Naive thymus-derived CD4-positive, alpha-beta T cell (primary cell): ENCODE measurements at places on chromosomes 6 and 20. TPM values are rescaled to one million over a fixed set of nuclear protein-coding genes. Genes with fewer than 3 reads are reported as not detected.

Gene BHLHE23
- total RNA-seq: not detected

Gene DACT2
- total RNA-seq: not detected

Gene APCDD1L
- total RNA-seq: not detected

Gene ZSCAN23
- 1.9 and 2.4 TPM in 2 replicates for total RNA-seq

Gene SOBP
- total RNA-seq: not detected

Gene KCNQ5
- total RNA-seq: 7.2 TPM

Gene PNLDC1
- not detected for total RNA-seq

Gene SLC17A1
- not detected for total RNA-seq

Gene ERVFRD-1
- not detected in 2 replicates for total RNA-seq

- H3K4me3 ChIP-seq: no peak overlapping the region
- no peak overlapping the region for H3K27ac ChIP-seq
- H3K36me3 ChIP-seq: peaks cover 28% of the 10 kb centered on the region
- H3K27me3 ChIP-seq: no peaks in the 10 kb centered on the region
- no peaks in the 10 kb centered on the region for H3K4me1 ChIP-seq
Measured at GRCh38 chr6:87618531-87618930, 28.6 kb downstream of the ORC3 start.

DNA sequence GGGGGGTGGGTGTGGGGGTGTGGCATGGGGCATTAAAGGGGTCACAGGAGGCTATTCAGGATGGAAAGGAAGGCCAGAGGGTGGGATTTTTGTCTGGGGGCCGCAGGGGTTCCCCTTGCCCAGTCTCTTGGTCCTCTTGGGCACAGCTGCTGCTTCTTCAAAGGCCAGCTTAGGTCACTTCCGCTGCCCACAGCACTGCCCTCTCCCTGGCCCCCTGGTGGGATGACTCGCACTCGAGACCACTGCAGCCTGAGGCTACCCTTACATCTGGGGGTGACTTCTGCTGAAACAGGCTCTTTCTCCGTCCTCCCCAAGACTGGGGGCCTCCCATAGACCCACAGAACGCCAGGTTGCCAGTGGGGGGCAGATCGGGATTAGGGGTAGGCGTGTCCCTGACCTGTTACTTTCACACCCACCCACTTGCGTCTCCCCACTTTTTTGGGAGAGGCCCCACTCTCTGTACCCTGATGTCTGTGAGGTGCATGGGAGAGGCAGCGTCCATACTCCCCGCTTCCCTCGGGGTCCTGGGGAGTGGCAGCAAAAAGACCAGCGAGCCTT is 1.3 kb downstream of the LKAAEAR1 start:
- peak overlapping the region; percentile 47 for H3K4me3 ChIP-seq
- no peak for DNase-seq
- no peak overlapping the region for H3K27ac ChIP-seq
- H3K27me3 ChIP-seq: no peaks in the 10 kb centered on the region
- H3K4me1 ChIP-seq: peaks cover 9% of the 10 kb centered on the region

- H3K27ac ChIP-seq: no peak overlapping the region
- no peaks in the 10 kb centered on the region for H3K4me1 ChIP-seq
- no peak overlapping the region for H3K4me3 ChIP-seq
- H3K36me3 ChIP-seq: no peaks in the 10 kb centered on the region
Measured at GRCh38 chr6:168515376-168515775, 74.4 kb downstream of the SMOC2 start.

GRCh38 chr6:46293641-46294316 is 123.0 kb upstream of the ENPP5 start:
- DNase-seq: no peak
- H3K27ac ChIP-seq: no peak overlapping the region
- no peaks in the 10 kb centered on the region for H3K4me1 ChIP-seq
- H3K27me3 ChIP-seq: no peaks in the 10 kb centered on the region

GRCh38 chr6:111113336-111114086 is 26.2 kb downstream of the SLC16A10 start:
- H3K27ac ChIP-seq: peak overlapping the region; percentile 58
- no peaks in the 10 kb centered on the region for H3K36me3 ChIP-seq
- peaks cover 5% of the 10 kb centered on the region for H3K4me1 ChIP-seq
- no peak for DNase-seq

DNA sequence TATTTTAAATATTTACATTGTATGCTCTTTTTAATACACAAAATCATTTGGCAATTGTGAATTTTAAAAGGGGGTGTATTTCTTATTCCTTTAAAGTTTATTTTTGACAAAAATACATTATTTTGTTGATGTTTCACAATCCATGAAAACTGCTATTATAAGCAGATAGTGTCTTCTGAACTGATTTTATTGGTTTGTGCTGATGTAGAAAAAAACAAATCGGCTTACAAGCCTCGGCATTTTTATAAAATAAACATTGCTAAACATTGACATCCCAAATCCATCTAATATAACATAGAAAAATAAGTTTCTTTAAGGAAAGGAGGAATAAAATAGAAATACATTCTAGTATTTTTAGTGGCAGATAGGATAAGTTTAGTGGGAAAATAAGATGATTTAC is 634.7 kb downstream of the GRIK2 start:
- DNase-seq: no peak
- H3K4me3 ChIP-seq: no peak overlapping the region
- no peaks in the 10 kb centered on the region for H3K27me3 ChIP-seq
- H3K36me3 ChIP-seq: no peaks in the 10 kb centered on the region

GRCh38 chr6:109105681-109106080 is 10.4 kb downstream of the CEP57L1 start:
- no peaks in the 10 kb centered on the region for H3K27me3 ChIP-seq
- no peaks in the 10 kb centered on the region for H3K4me1 ChIP-seq
- H3K36me3 ChIP-seq: no peaks in the 10 kb centered on the region
- no peak for DNase-seq
- H3K27ac ChIP-seq: no peak overlapping the region

GRCh38 chr6:116017546-116018295 is 43.0 kb downstream of the FRK start:
- peaks cover 7% of the 10 kb centered on the region for H3K27me3 ChIP-seq
- no peaks in the 10 kb centered on the region for H3K4me1 ChIP-seq
- no peak overlapping the region for H3K27ac ChIP-seq
- no peaks in the 10 kb centered on the region for H3K36me3 ChIP-seq
- H3K4me3 ChIP-seq: no peak overlapping the region

- H3K27me3 ChIP-seq: no peaks in the 10 kb centered on the region
- no peak overlapping the region for H3K4me3 ChIP-seq
- no peaks in the 10 kb centered on the region for H3K4me1 ChIP-seq
- no peak overlapping the region for H3K27ac ChIP-seq
Measured at GRCh38 chr20:13744352-13744751, 40.4 kb downstream of the ESF1 start.

DNA sequence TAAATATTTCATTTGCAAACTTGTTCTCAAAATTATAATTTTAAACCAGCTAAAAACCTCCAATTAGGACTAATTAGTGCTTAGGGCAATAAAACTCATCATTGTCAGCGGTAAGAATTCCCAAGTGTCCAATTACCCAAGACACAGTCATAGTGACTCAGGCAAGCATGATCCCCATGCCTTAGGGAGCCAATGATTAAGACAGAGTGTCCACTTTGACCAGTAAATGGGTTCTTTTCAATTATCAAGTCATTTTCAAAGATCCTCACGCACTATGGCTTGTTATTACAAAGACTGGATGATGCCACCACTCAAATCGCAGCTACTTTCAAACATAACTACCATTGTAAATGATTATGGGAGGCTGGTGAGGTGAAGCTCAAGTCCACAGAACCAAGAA is 114.0 kb downstream of the BFSP1 start:
- no peak for DNase-seq
- no peaks in the 10 kb centered on the region for H3K36me3 ChIP-seq
- H3K27ac ChIP-seq: no peak overlapping the region
- H3K4me3 ChIP-seq: no peak overlapping the region
- H3K4me1 ChIP-seq: no peaks in the 10 kb centered on the region
- H3K27me3 ChIP-seq: no peaks in the 10 kb centered on the region

GRCh38 chr20:17854307-17854903 is 114.2 kb downstream of the SNX5 start:
- DNase-seq: no peak
- H3K36me3 ChIP-seq: no peaks in the 10 kb centered on the region
- no peak overlapping the region for H3K27ac ChIP-seq
- H3K27me3 ChIP-seq: no peaks in the 10 kb centered on the region

- H3K27ac ChIP-seq: peak overlapping the region; percentile 42
- H3K27me3 ChIP-seq: no peaks in the 10 kb centered on the region
- H3K4me1 ChIP-seq: peaks cover 3% of the 10 kb centered on the region
- H3K36me3 ChIP-seq: no peaks in the 10 kb centered on the region
Measured at GRCh38 chr20:33685328-33686099, 671 bp downstream of the E2F1 start.

DNA sequence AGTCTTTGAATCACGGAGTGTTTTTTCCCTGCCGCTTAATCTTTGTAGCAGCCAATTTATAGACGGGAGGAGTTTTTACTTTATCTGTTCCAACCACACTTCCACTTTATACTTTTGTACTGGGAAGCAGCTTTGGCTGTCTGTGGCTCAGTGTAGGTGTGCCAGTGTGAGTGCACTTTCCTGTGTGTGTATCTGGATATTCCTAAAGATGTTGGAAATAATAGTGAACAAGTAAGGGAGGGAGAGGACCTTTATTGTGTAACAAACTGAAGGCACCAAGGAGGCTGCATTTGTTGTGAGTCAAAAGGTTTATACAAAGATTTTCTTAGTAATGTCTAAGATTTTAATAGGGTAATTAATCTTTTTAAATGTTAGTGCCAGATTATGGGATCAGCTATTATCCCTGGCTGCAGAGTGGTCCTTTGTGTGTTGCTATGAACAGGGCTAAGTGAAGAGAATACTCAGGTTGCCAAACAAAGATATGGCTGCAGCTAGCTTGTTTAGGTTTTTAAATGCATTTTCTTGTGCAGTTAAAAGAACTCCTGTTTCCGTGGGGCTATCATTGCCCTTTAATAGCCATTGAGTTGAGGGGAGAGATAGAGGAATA is 226.3 kb downstream of the RNF144B start:
- no peaks in the 10 kb centered on the region for H3K36me3 ChIP-seq
- no peak overlapping the region for H3K27ac ChIP-seq
- H3K4me1 ChIP-seq: no peaks in the 10 kb centered on the region
- no peaks in the 10 kb centered on the region for H3K27me3 ChIP-seq
- H3K4me3 ChIP-seq: no peak overlapping the region

- DNase-seq: no peak
- H3K27ac ChIP-seq: no peak overlapping the region
- H3K36me3 ChIP-seq: no peaks in the 10 kb centered on the region
- no peaks in the 10 kb centered on the region for H3K27me3 ChIP-seq
- H3K4me1 ChIP-seq: no peaks in the 10 kb centered on the region
Measured at GRCh38 chr6:47403801-47404200, 73.8 kb upstream of the CD2AP start.

- H3K36me3 ChIP-seq: no peaks in the 10 kb centered on the region
- H3K4me1 ChIP-seq: peaks cover 8% of the 10 kb centered on the region
- DNase-seq: no peak
- H3K27ac ChIP-seq: no peak overlapping the region
- no peak overlapping the region for H3K4me3 ChIP-seq
Measured at GRCh38 chr20:32626859-32627636, 41.9 kb upstream of the NOL4L start.

DNA sequence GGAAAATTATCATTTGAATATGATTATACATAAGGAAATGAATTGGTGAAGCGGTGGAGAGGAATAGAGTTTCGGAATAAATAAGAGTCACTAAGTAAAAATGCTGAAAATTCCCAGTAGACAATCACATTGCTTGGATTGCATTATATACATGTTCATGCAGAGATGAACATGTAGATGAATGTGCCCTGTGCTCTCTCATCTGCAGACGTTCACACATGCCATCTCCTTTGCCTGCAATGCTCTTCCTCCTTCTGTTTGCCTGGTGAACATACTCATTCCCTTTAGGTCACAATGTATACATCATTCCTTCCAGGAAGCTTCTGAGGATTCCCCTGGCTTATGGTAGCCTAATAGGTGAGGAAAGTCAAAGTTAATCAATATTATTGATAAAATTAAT is 17.9 kb downstream of the DCDC2 start:
- H3K4me3 ChIP-seq: no peak overlapping the region
- DNase-seq: no peak
- no peak overlapping the region for H3K27ac ChIP-seq
- H3K4me1 ChIP-seq: no peaks in the 10 kb centered on the region
- no peaks in the 10 kb centered on the region for H3K36me3 ChIP-seq

DNA sequence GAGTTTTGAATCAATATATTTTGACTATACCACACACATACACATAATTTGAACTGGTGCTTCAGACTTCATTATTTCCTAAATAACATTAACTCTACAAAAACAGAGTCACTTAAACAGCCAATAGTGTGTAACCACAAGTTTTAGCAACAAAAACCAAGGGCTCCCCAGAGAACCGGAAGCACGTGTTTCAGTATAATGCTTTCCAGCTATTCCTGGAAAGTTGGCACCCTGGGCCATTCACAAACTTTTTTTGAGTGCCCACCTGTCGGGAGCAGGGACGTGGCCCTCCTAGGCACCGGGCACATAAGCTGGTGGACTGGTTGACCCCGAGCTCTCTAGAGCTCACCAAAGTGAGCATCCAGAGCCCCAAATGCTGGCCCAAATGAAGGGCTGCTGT is 1.9 kb upstream of the SLC35D3 start:
- H3K27ac ChIP-seq: no peak overlapping the region
- peaks cover 19% of the 10 kb centered on the region for H3K4me1 ChIP-seq
- no peaks in the 10 kb centered on the region for H3K36me3 ChIP-seq
- peaks cover 14% of the 10 kb centered on the region for H3K27me3 ChIP-seq

- H3K27ac ChIP-seq: no peak overlapping the region
- no peaks in the 10 kb centered on the region for H3K4me1 ChIP-seq
- DNase-seq: no peak
- no peak overlapping the region for H3K4me3 ChIP-seq
- no peaks in the 10 kb centered on the region for H3K27me3 ChIP-seq
- H3K36me3 ChIP-seq: no peaks in the 10 kb centered on the region
Measured at GRCh38 chr20:23966927-23967615, 21.5 kb downstream of the GGTLC1 start.

GRCh38 chr20:25229486-25230165 is 18.3 kb upstream of the PYGB start:
- no peaks in the 10 kb centered on the region for H3K4me1 ChIP-seq
- no peak overlapping the region for H3K4me3 ChIP-seq
- H3K36me3 ChIP-seq: no peaks in the 10 kb centered on the region
- no peak for DNase-seq
- H3K27me3 ChIP-seq: no peaks in the 10 kb centered on the region
